HS-27A (cell line): ENCODE measurements at places on chromosomes 1 and 21.

DNA sequence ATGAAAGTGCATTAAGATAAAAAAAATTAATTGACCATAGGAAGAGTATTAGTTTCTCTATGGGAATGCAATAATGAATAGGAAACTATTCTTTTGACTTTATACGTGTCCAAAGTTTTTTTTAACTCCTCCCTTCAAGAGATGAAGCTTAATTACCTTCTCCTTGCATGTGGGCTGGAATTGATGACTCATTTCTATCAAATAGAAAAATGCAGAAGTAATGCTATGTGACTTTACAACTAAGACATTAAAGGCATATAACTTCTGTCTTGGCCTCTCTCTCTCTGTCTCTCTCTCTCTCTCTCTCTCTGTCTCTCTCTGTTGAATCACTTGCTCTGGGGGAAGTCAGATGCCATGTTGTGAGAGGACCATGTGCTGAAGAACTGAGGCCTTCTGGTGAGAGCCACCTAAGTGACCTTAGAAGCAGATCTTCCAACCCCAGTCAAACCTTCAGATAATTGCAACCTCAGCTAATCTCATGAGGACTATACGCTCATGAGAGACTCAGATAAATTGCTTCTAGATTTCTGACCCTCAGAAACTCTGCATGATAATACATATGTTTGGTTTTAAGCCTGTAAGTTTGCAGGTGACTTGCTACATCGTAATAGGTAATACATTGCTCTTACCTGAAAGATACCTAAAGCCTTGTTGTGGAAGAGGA is 414.2 kb downstream of the KCNT2 start:
- no peak for DNase-seq

GRCh38 chr1:201424146-201424545 is 2.6 kb upstream of the TNNI1 start:
- DNase-seq, result no peak

DNA sequence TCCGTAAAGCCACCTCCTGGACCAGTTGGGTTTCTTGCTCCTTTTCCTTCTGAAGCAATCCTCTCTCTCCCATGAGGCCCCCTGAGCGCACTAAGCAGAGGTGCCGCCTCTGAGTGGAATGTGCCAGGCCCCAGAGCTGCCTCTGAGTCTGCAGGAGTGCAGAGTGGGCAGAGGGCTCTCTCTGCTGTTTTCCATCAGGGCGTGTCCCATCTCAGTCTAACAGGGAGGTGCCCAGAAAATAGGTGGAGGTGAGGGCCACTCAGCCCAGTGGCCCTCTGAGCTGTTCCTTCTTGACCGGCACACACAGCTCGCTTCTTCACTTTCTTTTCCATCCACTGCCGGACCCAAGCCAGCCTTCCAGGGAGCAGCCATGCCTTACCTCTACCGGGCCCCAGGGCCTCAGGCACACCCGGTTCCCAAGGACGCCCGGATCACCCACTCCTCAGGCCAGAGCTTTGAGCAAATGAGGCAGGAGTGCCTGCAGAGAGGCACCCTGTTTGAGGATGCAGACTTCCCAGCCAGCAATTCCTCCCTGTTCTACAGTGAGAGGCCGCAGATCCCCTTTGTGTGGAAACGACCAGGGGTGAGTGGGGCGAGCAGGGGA is at the start of gene CAPN9:
CAPN9 (plus strand) TSS at position 262 of the 604 bp plus-strand sequence; CDS start at position 371, 109 bp downstream.
- no peak for DNase-seq

DNA sequence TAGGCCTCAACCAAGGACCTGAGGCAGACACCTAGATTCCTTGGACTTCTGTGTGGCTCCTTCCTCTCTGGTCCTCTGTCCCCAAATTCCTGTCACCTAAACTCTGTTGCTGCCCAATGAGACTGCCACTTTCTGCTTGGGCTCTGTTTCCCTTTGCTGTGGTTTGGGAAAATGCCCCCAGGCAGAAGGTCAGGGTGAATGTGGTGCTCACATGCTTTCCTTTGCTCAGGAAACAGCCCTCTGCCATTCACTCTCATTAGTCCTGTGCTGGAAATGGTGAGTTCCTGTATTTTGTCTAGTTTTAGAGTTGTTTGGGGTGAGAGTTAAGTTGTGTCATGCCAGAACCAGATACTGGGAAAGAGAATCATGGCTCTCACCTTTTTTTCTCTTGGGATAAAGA is 22.7 kb upstream of the SHE start:
- no peak for DNase-seq

DNA sequence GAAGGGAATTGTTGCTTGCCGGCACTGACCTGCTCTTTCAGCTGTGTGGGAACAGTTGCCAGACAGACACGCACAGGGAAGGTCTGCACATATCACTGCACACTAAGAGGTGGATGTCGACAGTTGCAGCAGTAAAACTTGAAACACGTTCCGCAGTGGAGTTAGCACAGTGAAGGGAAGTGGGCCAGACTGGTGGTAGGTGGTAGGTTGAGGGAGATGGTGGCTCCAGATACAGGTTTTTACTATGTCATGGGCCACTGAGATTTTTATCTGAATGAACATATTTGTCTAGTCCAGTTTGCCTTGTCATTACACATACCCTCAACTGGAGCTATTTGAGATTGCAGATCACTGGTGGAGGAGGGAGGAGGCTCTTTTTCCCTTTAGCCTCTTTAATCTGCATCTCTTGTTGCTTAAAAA is 13.5 kb downstream of the MRPS6 start:
- DNase-seq, result no peak

DNA sequence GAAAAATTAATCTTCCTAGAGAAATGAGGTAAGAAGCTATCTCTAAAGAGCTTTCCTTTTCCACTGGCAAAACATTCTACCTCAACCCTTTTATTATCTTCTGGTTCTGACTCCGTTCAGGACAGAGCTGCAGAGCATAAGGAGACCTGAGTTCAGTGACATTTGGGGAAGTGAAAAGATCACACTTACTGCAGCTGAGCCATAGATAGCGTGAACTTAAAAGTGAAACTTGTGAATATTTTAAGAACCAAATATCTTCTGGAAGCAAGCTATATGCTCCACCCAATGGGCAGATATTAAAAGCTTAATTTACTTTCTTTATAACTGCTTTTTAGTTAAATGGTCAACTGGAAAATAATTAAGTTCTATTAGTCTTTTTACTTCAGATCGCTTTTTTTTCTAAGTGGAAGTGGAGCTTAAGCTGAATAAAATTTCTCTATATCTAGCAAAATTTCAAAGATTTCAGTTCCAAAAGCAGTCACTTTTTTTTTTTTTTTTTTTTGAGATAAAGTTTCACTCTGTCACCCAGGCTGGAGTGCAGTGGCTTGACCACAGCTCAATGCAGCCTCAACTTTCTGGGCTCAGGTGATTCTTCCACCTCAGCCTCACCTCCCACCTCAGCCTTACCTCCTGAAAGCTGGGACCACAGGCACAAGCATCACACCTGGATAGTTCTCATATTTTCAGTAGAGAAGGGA is 11.9 kb downstream of the PTPN22 start:
- DNase-seq, result no peak

DNA sequence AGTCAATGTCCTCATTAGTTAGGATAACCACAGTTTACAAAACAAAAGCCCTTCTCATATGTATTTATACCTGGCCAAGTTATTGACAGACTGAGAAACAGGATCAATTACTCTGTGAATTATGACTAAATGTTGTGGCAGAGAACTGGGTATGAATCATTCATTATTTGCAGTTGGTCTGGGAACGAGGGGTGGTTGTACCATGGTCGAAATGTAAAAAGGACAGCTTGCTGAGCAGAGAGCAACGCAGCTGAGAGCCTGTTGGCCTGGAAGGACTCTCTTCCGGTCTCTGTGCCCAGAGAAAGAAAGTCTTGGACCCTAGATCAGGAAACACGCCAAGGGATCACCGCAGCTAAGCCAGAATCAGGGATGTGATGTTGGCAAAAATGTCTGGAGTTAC is 169.6 kb downstream of the DISC1 start:
- DNase-seq, result no peak

DNA sequence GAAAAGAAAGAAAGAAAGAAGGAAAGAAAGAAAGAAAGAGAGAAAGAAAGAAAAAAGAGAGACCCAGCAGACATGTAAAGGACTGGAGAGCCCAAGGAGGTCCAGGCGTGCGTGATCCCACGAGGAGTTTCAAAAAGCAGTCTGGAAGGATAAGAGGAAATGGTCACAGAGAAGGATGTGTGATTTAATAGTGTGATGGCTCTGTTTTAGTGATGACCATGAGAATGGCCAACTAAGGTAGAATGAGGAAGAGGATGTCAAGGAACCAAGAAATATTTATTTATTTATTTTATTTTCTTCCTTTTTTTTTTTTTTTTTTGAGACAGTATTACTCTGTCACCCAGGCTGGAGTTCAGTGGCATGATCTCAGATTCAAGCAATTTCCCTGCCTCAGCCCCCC is 25.5 kb downstream of the PTGS2 start:
- no peak for DNase-seq

DNA sequence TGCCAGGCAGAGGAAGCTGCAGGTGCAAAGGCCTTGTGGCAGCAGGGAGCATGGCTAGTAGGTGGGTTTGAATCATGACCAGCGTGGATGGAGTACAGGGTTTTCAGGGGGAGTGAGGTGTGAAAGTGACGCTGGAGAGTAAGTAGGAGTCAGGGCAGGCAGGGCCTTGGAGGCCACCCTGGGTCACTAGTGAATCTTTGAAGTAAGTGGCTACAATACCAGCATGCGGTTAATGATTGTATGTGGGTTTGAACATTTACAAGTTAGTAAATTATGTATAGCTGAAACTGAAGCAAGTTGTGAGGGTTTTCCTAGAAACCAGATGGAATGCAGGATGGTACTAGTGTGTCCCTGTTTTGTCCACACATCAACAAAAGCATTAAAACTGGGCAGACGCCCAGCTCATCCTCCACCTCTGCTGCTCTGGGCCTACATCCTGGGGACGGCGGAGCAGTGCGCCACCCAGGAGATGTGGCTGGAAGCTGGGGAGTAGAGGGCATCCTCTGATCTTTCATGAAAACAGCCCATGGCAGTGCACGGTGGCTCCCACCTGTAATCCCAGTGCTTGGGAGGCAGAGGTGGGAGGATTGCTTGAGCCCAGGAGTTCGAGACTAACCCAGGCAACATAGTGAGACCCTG is 41.2 kb upstream of the B3GALNT2 start:
- DNase-seq, result no peak

DNA sequence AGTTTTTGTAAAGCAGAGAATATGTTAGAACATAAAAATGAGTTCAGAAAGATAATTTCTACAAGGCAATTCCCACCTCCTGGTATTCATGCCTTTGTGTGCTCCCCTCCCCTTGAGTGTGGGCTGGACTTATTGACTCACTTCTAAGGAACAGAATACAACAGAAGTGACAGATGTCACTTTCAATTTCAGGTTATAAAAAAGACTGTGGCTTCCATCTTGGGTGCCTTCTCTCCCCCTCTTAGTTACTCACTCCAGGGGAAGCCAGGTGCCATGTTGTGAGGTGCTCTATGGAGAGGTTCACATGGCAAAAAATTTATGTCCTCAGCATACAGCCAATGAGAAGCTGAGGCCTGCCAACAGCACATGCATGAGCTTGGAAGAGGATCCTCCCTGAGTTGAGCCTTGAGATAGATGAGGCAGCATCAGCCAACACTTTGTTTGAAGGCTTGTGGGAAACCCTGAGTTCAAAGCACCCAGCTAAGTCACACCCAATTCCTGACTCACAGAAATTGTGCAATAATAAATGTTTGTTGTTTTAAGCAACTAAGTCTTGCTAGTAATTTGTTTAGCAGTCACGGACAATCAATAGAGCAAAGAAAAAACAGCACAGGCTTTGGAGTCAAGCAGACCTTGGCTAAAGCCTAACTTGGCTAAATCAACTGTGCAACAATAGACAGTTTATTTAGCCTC is 73.5 kb upstream of the NGF start:
- DNase-seq, result no peak

DNA sequence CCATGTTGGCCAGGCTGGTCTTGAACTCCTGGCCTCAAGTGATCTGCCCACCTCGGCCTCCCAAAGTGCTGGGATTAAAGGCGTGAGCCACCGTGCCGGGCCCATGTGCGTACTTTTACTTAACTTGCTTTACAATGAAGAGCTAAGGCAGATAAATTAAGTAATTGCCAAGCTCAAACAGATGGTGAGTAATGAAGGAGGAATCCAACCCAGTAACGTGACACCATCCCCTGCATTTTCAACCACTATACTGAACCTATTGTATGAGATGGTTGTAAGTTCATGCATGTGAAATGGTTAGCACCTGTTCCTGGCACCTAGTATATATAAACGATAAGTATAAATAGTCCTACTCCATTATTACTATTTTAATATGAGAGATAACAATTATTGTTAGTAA is 588.0 kb upstream of the BEND5 start:
- DNase-seq, result no peak

- DNase-seq, result no peak
Measured at GRCh38 chr1:176384841-176385240, 78.1 kb upstream of the PAPPA2 start.

DNA sequence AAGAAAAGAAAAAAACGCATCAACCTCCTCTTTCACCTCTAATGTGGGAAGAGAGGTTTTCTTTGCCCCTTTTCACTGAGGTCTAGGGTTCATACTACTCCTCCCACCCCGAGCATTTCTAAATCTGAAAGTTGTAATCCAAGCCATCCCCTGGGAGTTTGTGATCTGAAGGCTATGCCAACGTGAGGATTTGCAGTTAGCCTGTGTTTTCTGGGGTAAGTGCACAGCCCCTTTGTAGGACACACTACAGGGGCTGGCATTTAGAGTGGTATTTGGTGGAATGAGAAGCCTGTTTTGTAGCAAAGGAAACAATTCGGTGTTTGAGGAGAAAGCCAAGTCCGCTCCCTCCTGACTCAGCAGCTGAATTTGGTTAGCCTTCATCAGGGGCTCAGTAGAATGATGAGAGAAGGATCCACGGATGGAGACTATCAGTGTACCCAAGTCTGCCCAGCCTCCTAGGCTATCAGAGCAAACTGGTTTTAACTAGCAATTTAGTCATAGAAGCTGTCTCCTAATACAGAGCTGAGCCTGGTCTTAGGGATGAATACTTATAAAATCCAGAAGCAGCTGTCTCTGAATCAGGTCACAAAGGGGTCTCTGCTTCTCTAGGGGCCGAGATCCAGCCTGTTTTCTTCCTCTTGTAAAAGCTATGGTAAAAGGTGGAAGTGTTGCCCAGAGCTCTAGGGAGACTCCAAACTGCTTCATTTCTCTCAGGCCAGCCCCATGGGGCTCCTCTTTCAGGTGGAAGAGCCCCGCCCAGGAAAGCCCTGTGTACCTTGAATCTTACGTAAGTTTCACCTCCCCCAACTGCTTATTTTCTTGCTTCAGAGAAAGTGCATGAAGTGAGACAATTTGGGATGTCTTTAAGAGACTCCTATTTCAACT is 2.1 kb downstream of the PCP4L1 start:
- DNase-seq, result no peak

DNA sequence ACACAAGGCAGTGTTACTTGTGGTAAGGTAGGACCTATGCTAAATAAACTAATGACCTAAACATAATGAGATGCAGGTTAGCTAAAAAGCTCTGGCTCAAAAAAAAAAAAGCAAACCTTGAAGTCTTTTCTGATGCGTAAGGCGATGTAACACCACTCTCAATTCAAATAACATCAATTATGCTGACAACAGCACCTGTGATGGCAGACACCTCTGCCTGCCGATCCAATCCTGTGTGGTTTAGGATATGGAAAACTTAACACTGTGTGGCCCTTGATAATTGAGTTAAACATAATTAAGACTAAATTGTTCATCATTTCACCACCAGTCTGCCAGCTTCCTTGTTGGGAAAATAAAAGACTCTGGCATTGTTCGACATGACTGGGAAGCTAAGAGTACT is 9.1 kb downstream of the RPAP2 start:
- DNase-seq, result no peak
